ENCODE measurements at places on chromosomes 13 and 19. TPM values are rescaled to one million over a fixed set of nuclear protein-coding genes. Genes with fewer than 3 reads are reported as not detected.

The ZSCAN1 gene
- total RNA-seq = not detected

The SLITRK1 gene
- not detected for total RNA-seq

The SRRM5 gene
- 0.30 TPM for total RNA-seq

The SHISA2 gene
- total RNA-seq = 19.9 TPM

The CATSPERD gene
- total RNA-seq = 1.7 TPM
